ENCODE measurements at places on chromosomes 13 and 19.

DNA sequence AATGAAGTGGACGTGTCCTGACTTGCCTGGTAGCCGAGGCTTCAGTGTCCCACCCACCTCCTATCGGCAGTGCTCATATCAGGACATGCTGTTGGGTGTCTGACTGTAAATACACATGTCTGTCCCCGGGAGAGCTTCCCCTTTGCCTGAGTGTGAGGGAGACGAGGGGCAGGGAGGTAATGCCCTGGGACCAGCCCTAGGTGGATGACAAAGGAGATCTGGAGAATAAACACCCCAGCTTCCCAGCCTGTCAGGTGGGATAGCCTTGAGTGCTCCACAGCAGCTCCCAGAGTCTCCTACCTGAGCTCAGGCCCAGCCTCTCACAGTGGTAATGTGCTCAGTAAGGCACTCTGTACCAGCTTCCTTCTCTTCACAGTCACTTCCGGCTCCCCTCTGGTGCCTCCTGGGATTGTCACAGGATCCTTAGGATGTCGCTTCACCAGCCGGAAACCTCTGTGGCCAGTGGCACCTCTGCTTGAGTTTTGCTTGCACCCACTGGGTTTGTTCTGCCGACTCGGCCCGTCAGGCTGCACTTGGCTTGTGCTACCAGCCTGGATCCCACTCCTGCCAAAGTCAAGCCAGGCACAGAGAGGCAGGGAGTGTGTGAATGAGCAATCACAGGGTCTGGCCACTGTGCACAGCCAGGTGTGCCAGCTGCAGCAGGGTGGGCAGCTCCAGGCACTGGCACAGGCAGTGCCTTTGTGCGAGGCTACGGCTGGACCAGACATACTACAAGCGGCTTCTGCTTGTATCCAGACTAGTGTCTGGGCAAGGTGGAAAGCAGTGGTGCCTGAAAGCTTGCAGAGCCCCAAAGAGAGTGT, 54.4 kb upstream of the RGCC start:
- DNase-seq, result peak; percentile 66

GRCh38 chr13:100566543-100566942, 22.0 kb downstream of the GGACT start:
- no peak for DNase-seq

DNA sequence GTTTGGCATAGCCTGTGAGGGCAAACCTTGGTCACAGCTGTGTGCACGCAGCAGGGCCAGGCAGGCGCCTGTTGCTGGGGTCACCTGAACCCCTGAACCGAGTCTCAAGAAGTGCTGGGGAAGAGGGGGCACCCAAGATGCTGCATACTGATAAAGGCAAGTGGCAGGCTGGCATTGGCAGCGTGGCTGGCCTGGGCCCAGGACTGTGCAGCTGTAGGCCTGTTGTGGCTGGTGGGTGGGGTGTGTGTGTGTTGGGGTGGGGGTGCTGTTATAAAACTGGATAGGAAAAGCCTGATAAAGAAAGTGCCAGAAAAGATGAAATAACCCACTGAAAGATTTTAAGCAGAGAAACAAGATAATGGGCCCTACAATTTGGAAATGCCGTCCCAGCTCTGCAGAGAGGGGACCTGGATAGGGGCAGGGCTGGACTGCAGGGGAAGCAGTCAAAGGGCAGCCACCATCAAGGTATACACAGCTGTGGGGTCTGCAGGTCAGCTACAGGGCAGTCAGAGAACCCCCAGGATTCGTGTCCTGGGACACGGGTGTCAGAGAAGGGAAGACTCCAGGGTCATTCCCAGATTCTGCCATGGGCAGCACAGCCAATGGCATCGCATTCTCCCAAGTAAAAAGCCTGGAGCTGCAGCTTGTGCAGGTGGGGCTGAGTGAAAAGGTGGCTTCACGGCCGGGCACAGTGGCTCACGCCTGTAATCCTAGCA, 33.2 kb downstream of the CILP2 start:
- DNase-seq, result no peak

- DNase-seq, result no peak
Measured at GRCh38 chr19:29748996-29749849, 34.2 kb upstream of the C19orf12 start.

DNA sequence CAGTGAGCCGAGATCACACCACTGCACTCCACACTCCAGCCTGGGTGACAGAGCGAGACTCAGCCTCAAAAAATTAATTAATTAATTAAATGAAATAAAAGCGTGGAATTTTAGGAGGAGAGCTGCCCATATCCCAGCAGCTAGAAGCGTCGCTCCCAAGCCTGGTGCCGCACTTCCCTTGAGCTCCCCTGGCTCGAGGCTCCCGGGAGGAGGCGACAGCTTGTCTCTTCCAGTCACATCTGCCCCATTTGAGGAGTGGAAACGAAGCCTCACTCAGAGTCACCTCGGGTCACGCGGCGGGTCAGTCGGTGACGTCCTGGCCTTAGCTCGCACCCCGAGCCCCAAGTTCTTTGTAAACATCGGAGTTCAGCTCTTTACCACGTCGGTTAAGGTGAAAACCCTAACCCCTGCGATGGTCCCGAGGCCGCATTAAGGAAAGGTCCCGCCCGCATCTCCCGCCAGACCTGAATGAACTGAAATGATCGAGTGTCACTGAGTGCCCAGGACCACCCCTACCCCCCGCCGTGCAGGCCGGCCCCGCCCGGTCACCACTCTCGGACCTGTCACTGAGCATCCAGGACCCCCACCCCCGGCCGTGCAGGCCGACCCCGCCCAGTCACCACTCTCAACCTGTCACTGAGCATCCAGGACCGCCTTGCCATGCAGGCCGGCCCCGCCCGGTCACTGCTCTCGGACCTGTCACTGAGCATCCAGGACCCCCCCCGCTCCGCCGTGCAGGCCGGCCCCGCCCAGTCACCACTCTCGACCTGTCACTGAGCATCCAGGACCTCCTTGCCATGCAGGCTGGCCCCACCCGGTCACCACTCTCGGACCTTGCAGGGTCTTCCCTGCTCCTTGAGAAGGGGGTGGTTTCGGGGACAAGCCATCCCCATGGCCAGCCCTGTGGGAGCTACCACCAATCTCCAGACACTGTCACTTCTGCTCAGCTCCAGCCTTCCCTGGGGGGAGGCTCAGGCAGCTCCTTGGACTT, 176.9 kb downstream of the KDM4B start:
- DNase-seq, result no peak

GRCh38 chr19:45659096-45659729, 8.8 kb upstream of the GIPR start:
- no peak for DNase-seq

GRCh38 chr13:41613471-41613870, 156.1 kb downstream of the RGCC start:
- no peak for DNase-seq

GRCh38 chr19:41276231-41276630, 12.1 kb downstream of the HNRNPUL1 start:
- DNase-seq, result no peak

- no peak for DNase-seq
Measured at GRCh38 chr19:10230173-10230860, 814 bp downstream of the S1PR2 start.

- DNase-seq, result no peak
Measured at GRCh38 chr13:67223742-67224141, 6.4 kb downstream of the PCDH9 start.

GRCh38 chr19:46945694-46946489, 73.7 kb upstream of the NPAS1 start:
- no peak for DNase-seq

GRCh38 chr19:5978606-5979552, 939 bp upstream of the RANBP3 start:
- peak; percentile 51 for DNase-seq

Measured in NCI-H69 (cell line).